ENCODE measurements at places on chromosomes 7 and 10.

- DNase-seq: no peak
These were observed 194.7 kb downstream of the GALNT17 start for GRCh38 chr7:71326595-71326994.

GRCh38 chr10:119651514-119652360, 557 bp downstream of the BAG3 start:
- DNase-seq: no peak

DNA sequence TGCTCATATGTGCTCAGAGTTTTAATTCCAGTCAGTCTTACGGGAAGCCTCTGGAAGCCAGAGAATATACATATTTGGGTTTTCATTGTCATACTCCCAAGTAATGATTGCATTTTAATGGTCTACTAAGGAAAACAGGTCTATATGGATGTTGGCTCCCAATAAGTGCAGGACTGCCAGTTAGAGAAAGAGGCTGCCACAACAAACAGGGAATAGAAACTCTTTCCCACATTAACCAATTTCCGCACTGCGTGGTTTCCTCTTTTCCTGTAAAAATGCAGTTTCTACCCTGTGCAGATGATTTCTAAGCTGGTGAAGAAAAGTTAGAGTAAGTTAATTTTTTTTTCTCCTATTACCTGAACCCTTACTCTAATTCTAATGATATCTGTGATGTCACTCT, 78.2 kb downstream of the CCSER2 start:
- no peak for DNase-seq

- DNase-seq: peak; percentile 10
These were observed 133.8 kb upstream of the PLXNA4 start for GRCh38 chr7:132709971-132710567.

DNA sequence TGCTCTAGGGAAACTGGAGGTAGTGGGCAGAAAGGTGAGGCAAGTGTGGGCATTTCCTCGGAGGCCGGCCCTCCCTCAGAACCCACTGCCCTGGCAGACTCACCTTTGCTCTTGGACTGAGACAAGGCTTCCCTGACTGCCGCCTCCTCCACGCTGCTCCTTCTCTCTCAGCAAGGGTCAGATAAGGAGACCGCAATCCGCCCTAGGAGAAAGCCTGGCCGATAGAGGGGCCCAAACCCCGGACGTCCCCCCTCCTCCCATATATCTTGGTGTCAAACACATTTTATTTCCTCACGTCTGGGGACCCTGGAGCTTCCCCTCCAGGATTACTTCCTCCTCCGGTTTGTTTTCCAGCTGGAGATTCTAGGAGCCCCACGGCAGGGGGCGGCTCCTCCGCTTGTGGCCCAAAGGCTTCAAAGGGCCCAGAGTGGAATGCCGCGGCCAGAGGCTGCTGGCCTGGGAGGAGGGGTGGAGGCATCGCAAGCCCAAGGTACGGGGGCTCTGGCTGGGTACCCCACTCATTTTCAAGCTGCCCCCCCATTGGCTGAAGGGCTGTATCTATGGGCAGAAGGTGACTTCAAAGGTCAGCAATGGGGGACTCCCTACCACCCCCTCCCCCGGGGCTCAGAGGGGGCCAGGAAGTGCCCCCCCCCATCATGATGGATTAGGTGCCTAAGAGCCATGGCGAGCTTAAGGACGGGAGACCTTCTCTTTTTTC, 31.7 kb upstream of the LBX1 start:
- no peak for DNase-seq

GRCh38 chr10:62632071-62632809, 172.3 kb upstream of the ADO start:
- DNase-seq: no peak

DNA sequence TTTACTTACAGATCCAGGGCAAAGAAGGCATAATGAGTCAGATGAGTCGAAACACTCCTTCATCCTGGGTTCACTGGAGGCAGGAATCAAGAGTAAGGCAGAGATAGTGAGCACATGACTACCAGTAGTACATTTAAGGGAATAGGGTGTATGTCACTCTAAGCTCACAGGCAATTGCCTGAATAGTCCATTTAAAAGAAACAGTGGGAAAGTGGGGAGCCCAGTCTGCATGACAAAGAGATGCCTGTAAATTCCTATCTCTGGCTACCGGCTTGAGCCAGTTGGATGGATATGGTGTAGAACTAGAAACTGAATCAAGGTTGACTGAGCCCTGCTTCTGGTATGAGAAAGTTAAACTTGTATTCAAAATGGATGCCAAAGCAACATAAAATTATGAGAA, 861.5 kb upstream of the ZWINT start:
- no peak for DNase-seq

DNA sequence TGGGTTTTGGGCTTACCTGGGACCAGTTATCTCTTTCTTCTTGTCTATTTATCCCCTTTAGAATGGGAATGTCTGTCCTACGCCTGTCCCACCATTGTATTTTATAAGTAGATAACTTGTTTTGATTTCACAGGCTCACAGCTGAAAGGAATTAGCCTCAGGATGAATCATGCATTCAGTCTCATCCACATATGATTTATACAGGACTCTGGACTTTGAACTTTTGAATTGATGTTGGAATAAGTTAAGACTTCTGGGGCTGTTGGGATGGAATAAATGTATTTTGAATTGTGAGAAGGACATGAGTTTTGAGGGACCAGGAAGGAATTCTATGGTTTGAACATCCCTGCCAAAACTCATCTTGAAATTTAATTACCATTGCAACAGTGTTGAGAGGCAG, 112.6 kb downstream of the AMPH start:
- DNase-seq: no peak

Data from HFF-Myc (cell line).